ENCODE measurements at places on chromosomes 13 and 19. TPM values are rescaled to one million over a fixed set of nuclear protein-coding genes. Genes with fewer than 3 reads are reported as not detected.

DYRK1B gene
- 18.5 TPM for total RNA-seq

DMPK gene
- 9.6 TPM for total RNA-seq

MPV17L2 gene
- total RNA-seq = 14.8 TPM

CEACAM5 gene
- total RNA-seq = not detected

SYCN gene
- not detected for total RNA-seq

TMEM91 gene
- 1.8 TPM for total RNA-seq

KDELR1 gene
- total RNA-seq = 54.6 TPM

ZNF564 gene
- 4.0 TPM for total RNA-seq

PSPC1 gene
- total RNA-seq = 69.8 TPM

CPAMD8 gene
- total RNA-seq = 0.73 TPM

RHPN2 gene
- total RNA-seq = 2.8 TPM

ZNF560 gene
- total RNA-seq = 1.7 TPM

CLEC17A gene
- total RNA-seq = not detected

FFAR3 gene
- not detected for total RNA-seq

GPC6 gene
- total RNA-seq = 0.34 TPM

RNF6 gene
- 50.9 TPM for total RNA-seq

SBK3 gene
- not detected for total RNA-seq
